ENCODE measurements at places on chromosomes 2 and 18.

DNA sequence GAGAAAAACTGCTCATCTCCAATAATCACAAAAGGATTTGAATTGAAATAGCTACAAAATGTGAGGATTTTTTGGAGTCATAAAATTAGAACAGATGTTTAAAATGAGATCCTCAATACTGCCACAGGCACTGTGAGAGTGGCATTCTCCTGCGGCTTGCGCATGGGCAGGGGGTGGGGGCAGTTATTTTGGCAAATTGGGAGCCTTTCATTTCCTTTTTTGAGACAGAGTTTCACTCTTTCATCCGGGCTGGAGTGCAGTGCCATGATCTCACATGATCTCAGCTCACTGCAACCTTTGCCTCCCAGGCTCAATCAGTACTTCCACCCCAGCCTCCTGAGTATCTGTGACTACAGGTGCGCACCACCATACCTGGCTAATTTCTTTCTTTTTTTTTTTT lies 42.4 kb downstream of the POMC start:
- no peak for DNase-seq

- DNase-seq, result peak; percentile 90
Measured at GRCh38 chr18:29326214-29326613, 1149.3 kb upstream of the CDH2 start.

GRCh38 chr2:152568531-152568930 lies 148.7 kb downstream of the PRPF40A start:
- DNase-seq, result no peak

DNA sequence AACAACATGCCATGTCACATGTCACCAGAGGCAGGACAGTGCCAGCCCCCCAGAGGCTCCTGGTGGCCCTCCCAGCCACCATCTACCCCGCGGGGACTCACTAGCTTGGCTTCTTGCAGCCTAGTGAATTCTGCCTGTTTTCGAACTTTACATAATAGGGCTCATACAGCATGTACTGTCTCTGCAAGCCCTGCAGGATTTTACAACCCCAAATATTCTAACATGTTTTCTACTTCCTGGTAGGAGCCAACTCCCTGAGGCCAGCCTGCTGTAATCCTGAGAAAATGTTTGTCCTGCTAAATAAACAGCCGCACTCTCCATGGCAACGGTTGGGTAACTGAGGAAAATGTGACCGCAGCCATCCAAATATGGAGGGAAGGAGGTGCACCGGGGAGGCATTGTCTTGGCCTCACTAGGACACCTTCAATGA lies 2.7 kb downstream of the PER2 start:
- peak; percentile 49 for DNase-seq

GRCh38 chr2:201639205-201639604 lies 4.1 kb downstream of the TMEM237 start:
- DNase-seq, result no peak

GRCh38 chr2:19722531-19722971 lies 179.2 kb downstream of the TTC32 start:
- no peak for DNase-seq

DNA sequence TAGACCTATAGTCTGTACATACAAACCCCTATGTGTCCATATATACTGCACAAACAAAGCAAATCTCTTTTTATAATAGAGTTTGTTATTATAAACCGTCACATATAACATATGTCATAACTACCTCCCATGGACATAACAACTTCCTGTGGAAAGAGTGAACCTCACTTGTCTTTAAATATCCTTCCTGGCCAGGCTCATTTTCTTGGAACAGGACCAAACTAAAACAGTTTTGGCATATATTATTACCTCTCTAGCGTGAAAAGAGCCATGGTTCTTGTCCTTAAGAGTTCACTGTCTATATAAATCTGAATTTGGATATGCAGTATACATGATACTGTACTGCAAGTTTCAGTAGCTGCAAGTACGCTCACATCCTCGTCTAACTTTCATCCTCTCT lies 28.3 kb upstream of the DNAJC27 start:
- no peak for DNase-seq

- DNase-seq, result no peak
Measured at GRCh38 chr2:71254776-71255175, 27.9 kb upstream of the PAIP2B start.

GRCh38 chr2:198072655-198073054 lies 268.3 kb downstream of the PLCL1 start:
- no peak for DNase-seq

GRCh38 chr2:19256121-19256601 lies 102.3 kb downstream of the OSR1 start:
- DNase-seq, result no peak

- DNase-seq, result no peak
Measured at GRCh38 chr18:11163665-11164064, 14.3 kb upstream of the PIEZO2 start.

GRCh38 chr2:163953390-163953907 lies 217.6 kb upstream of the FIGN start:
- no peak for DNase-seq

- no peak for DNase-seq
Measured at GRCh38 chr18:50154420-50154819, 40.5 kb downstream of the MYO5B start.

DNA sequence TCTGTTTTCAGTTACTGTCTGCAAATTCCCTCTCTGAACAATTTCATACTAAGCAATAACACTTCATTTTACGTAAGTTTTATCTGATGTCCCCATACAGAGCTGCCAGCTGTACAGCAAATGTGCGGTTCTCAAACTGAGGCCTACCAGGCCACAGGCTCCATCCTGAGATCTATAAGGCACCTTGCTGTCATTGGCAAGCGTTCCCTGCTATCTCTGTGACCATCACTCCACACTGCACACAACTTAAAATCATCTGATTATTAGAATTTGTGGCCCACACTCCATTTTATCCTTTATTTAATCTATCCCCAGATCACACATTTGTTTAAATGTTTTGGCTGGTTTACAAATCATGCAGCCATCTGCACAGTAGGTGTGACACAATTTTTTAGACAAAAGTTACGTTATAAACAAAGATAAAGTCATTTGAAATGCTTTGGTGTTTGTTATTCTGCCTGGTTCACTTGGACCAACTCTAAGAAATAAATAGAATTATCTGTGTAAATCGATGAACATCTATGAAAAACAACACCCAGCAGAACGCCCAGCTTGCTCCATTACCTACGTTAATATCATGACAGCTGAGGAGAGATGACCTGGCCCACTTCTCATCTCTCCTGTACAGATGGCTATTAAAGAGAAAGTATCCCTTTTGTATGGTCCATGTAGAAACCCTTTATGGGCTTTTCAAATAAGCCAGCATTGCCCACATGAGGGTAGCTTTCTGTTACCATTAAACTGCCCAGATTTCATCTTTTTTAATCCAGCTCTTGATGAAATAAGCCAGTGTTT lies 162.4 kb downstream of the ZNF521 start:
- no peak for DNase-seq

- DNase-seq, result no peak
Measured at GRCh38 chr2:33873076-33873605, 274.0 kb upstream of the FAM98A start.

GRCh38 chr2:165191096-165191728 lies 12.6 kb downstream of the SCN3A start:
- peak; percentile 52 for DNase-seq

DNA sequence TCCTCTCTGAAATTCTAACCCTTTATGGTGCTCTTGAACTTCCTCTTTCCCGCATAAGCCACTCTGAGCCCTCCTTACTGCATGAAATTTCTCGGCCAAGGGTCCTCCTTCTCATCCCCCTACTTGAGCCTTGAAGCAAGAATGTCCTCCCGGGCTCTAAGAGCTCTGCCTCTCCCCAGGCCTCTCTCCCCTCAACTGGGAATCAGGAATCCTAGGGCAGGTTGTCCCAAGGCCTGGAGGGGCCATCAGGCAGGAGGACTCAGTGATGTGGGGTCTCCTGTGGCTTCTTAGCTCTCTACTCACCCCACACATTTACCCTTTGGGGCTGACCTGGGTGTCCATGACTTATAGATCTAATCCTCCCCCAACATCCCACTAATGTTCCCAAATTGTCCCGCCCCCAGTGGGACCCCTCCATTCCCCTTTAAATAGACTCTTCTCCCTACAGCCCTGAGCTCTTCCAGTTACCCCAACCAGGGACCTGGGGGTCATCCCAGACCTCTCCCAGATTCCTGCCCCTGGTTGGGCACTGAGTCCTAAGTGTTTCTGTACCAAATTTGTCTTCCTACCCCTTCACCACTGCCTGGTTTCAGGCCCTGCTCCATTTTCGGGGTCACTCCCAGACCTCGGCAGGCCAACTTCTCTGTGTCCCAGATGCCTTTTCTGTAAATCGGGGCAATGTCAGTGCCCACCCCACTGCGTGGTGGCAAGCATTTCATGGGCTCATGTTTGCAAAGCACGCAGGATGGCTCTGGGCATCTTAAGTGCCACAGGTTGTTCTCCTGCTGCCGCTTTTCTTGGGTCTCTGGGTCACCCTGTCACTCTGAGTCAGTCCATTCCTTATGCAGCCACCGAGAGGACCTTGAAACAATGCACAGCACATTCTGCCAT lies 171.2 kb downstream of the ASB1 start:
- DNase-seq, result no peak

- DNase-seq, result no peak
Measured at GRCh38 chr18:62044490-62045000, 142.3 kb downstream of the PIGN start.

DNA sequence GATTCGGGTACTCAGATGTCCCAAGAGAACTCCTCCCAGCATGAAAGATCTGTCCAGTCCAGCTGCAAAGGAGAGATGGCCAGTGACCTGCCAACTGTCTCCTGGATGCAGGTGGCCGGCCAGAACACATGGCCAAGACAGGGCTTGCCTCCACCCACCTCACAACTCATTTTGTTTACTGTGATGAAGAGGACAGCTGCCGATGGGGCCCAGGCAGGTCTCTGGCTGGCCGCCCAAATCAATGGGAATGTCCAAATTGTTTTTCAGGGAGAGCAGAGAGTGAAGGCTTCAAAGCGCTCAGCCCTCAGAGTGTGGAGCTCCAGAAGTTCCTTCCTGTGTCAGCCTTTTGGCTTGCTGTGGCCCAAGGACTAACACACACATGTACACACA lies 41.9 kb downstream of the FOSL2 start:
- DNase-seq, result peak; percentile 40

- DNase-seq, result no peak
Measured at GRCh38 chr2:37284381-37284780, 40.3 kb downstream of the PRKD3 start.

DNA sequence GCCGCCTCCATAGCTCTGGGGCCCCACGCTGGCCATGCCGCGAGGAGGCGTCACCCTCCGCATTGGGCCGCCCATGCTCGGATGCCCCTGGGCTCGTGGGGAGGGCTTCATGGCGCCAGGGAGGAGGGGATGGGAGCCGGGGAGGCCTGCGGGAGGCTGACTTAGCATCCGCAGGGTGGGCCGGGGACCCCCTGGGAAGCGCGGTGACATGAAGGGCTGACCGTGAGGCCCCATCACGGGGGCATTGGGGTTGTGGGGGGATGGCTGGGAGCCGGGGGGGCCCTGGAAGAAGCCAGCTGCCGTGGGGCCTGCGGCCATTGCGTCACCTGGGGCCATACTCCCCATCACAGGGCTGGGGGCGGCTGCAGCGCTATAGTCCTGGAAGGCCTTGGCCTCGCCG lies 26.0 kb upstream of the ANKRD62 start:
- no peak for DNase-seq

- no peak for DNase-seq
Measured at GRCh38 chr2:17276220-17276619, 242.0 kb downstream of the RAD51AP2 start.

- DNase-seq, result no peak
Measured at GRCh38 chr2:51258301-51258700, 226.4 kb upstream of the NRXN1 start.

GRCh38 chr2:48026865-48027264 lies 120.6 kb upstream of the FBXO11 start:
- DNase-seq, result no peak

GRCh38 chr2:204670124-204670523 lies 124.8 kb downstream of the PARD3B start:
- no peak for DNase-seq

- no peak for DNase-seq
Measured at GRCh38 chr2:198917275-198917674, 540.5 kb downstream of the SATB2 start.

GRCh38 chr18:36624451-36625167 lies 204.2 kb downstream of the TPGS2 start:
- no peak for DNase-seq

DNA sequence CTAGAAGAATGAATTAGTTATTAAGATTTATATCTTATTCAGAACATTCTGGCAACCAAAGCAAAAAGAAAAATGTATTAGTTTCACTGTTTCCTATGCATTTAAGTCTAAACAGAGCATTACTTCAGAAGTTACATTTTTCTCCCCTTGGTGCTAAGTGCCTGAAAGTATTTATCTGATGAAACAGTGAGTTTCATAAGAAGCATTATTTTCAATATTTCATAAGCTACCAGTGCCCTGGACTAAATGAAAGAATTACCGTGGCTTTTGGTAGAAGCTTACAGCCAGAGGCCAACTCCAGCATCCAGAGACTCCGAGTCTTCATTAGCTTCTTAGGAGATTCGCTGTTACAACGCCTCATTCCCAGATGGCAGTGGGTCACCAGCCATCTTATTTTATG lies 97.6 kb downstream of the LYPD6B start:
- DNase-seq, result no peak
